ENCODE measurements at places on chromosomes 2 and 18.

GRCh38 chr2:100178085-100178788 lies 35.8 kb upstream of the AFF3 start:
- DNase-seq, result peak; percentile 22

GRCh38 chr2:15162620-15163019 lies 398.5 kb downstream of the NBAS start:
- no peak for DNase-seq

GRCh38 chr18:77234504-77235365 lies 14.9 kb upstream of the GALR1 start:
- no peak for DNase-seq

DNA sequence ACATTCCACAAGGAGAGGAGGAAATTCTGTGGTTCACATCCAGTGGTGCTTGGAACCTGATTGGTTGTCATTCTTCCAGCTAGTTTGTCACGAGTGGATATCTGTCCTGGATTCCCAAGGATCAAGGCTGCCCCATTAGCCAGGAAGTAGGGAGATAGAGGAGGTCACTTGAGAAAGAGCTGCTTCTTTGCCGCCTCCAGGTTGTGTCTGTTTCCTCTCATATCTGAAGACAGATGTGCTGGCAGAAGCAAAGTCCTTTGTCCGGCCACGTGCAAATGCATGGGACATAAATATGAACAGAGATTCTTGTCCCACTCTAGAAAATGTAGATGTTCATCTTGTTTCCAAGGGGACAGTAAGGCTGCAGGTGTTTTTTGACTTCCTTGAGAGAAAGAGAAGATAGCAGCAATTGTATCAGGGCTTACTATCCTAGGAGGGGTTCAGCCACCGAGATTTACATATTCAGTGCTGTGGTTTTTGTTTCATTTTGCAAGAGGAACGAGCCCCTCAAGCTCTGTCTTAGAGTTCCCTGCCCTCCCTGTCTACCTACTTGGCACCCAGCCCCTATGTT lies 174.4 kb downstream of the RPIA start:
- no peak for DNase-seq

- DNase-seq, result peak; percentile 30
Measured at GRCh38 chr2:98664323-98664722, 55.9 kb downstream of the UNC50 start.
